ENCODE measurements at places on chromosomes 3 and 15. TPM values are rescaled to one million over a fixed set of nuclear protein-coding genes. Genes with fewer than 3 reads are reported as not detected.

GRCh38 chr15:77048135-77048876 lies 22.6 kb downstream of the TSPAN3 start:
- no peak for DNase-seq

DNA sequence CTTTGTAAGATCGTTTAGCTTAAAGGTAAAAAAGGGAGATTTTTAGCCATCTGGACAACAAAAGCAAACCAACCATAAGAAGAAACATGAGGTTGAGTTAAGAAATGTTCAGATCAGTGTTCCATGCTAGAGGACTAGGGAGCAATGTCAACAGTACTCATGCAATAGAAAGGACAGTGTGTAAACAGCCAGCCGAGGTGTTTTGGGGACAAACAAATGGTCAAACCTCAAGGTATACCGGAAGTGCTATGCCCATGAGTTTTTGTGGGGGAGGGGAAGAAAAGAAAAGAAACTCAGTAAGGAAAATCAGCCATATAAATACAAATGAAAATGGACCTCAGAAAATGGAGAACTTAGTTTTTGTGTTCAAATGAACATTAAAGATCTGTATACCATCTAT lies 289.5 kb upstream of the GRM7 start:
- no peak for DNase-seq

Gene CPB1
- not detected for total RNA-seq

DNA sequence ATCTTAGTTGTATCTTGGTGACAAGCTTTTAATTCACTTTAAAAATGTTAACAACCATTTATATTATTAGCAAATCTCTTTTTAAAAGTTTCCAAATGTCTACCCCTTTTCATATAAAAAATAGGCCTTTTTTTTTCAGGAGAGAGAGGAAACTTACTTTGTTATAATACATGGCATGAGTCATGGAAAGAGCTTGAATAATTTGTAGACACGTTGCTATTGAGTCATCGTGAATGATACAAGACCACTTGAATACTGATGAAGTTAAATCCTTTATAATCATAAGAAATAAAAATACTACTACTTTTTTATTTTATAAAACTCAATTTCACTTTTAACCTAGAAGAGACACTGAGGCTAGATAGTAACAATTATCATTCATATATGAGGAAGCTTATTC lies 70.3 kb upstream of the BBX start:
- no peak for DNase-seq

Gene TRAT1
- total RNA-seq, result not detected

DNA sequence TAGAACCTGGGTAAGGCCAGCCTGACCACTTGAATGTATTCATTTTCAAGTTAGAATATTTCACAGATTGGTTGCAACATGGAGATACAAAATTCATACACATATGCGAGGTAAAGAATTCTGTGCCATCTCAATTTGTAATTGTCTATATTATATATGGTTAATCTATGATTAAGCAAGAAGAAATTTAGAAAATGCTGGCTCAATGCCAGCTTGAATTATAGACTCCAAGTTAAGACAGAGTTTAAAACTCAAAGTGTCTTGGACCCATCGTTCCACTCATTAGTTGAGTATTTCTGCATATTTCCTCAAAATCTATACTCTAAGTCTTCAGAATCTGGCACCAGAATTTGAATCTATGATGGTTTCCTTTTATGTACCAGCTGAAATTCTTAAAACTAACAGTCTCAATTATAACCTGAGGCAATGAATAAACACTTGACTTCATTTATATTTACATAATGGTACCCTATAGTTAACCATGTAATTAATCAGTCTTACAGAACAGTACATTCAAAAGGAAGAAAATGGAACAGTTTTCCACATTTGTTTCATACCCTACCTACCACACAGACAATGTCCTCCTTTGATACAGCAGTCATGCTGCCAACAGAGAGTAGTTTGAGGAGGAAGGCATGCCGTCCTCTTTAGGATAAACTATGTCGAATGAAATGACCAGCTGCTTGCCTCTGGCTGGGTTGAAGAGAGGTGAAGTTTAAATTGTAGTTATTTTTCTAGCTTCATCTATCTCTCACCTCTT lies 95.7 kb downstream of the CD47 start:
- DNase-seq, result no peak

Gene PFN2
- 49.1 TPM for total RNA-seq

Gene CCNB2
- 7.5 TPM for total RNA-seq

DNA sequence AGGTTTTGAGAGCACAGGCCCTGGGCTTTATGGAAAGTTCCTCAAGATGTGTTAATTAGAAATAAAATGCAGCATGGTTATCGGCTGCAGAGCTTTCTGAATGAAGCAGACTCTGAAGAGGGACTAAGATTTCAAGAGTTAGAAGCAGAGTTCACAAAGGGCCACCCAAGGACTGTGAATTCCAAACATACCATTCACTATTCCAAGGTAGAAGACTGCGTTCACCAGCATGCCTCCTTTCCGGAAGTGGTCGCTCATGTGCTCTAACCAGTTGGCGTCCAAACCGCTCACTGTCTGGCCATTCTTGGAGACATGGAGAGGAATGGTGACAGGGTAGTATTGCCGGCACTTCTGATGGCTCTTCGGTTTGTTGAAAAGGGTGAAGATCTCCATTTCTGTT lies 104.9 kb downstream of the OXNAD1 start:
- DNase-seq, result no peak

Gene PATL2
- total RNA-seq, result 40.0 TPM

DNA sequence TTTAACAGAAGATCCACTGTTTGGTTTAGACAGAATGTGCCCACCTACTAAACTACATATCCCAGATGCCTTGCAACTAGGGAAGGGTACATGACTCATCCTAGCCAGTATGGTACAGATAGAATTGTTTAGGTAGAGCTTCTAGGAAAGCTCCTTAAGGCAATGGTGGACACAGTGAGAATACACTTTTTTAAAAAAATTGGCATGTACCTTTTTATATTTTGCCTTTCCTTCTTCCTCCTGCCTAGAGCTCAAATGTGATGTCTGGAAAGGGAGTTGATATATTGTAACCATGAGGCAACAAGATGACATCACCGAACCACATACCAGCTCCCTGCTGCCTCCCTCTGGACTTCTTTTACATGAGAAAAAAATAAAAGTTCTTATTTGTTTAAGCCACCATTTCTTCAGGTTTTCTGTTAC lies 14.4 kb upstream of the C3orf80 start:
- DNase-seq, result no peak

Gene KLHL40
- not detected for total RNA-seq

DNA sequence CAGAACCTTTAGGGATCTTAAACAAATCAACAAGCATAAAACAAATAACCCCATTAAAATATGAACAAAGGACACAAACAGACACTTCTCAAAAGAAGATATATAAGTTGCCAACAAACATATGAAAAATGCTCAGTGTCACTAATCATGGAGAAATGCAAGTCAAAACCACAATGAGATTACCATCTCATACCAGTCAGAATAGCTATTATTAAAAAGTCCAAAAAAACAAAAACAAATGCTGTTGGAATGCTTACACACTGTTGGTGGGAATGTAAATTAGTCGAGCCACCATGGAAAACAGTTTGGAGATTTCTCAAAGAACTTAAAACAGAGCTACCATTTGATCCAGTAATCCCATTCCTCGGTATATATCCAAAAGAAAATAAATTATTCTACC lies 423.6 kb downstream of the OTOL1 start:
- DNase-seq, result no peak

DNA sequence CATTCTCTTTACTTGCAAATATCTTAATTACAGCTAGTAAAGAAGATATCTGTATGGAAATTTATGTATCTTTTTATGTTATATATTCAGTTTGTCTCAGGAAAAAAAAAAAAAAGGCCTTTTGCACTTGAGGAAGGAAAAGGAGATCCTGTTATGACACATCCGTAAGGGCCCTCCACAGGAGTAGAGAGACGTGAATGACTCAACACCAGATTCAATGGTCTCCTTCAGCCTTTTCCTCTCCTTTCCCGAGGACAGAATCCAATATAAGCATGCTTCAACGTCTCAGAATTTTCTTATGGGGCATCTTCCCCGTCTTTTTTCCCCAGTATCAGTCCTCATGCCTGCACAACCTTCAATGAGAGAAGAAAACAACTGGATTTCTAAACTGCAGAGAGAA lies 340.3 kb downstream of the NTRK3 start:
- no peak for DNase-seq

Gene PLA2G4E
- not detected for total RNA-seq

DNA sequence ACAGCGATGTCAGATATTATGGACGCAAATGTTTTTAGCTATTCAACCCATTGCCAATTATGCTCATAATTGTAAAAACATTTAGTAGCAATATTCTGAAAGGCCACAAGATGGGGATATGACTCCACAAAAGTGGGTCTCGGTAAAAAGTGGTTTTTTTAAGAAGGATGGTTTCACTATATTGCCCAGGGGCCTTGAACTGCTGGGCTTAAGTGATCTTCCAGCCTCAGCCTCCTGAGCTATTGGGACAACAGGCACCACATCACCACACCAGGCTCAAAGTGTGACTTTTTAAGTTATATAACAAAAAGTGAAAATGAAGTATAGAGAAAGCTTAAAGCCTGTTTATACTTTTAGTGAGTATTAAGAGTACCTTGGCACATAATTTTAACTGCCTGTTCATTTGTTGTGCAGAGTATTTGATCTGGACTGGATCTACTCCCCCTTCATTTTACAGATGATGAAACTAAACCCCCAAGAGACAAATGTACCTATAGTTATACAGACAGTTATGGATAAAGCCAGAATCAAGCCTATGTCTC lies 9.4 kb downstream of the NAA50 start:
- no peak for DNase-seq

DNA sequence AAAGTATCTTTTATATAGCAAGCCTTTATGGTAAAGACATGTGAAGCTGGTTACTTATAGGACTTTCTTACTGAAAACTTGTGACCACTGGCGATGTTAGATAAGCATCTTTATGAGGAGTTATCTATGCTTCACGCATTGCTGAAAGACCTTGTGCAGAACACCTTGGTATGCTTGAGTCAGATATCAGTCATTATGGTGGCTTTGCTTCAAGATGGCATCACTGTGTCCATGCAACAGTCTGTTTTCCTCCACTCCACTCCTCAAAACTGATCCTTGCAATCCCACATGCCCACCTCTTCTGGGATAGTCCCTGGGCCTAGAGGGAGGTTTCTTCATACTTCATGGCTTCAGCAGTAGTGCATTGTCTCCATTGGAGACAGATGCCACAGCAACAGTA lies 656.3 kb downstream of the ZNF385D start:
- no peak for DNase-seq

Gene KIF15
- 0.95 TPM for total RNA-seq

DNA sequence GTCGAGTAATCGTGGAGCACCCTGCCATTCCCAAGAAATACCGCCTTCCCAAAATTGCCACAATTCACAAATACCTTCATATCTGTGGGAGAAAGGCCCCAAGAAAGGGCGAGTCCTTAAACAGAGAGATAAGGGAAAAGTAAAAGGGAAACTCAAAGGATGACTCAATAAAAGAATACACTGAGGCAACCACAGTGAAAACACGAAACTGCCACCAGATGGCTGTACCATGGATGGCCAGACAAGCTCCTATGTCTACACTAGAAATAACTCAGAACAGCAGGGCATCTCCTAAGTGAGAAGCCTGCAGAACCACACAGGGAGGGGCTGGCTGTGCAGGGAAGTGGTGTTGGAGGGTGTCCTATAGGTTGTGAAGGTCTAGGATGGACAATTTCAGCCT lies 25.0 kb downstream of the SRGAP3 start:
- DNase-seq, result no peak

GRCh38 chr3:34008836-34009809 lies 210.7 kb downstream of the PDCD6IP start:
- DNase-seq, result no peak

Gene GXYLT2
- total RNA-seq, result 10.5 TPM

GRCh38 chr15:31360843-31361763 lies 34.5 kb downstream of the KLF13 start:
- peak; percentile 81 for DNase-seq

DNA sequence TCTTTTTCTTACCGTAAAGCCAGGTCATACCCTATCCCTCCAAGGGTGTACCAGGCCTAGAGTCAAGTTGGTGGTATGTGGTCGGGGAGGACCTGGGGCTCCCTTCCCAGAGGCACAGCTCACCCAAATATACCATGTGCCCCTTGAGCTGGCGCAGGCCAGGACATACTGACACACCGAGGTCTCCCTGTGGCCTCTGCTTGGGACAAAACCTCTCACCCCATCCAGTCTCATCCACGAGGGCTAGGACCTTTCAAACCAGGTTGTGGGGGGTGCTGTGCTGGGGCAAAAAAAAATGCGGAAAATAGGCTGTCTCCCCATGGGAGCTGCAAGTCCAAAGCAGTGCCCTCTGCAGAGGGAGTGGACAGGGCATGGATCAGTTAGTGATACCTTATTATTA lies 22.8 kb downstream of the PTH1R start:
- DNase-seq, result no peak

DNA sequence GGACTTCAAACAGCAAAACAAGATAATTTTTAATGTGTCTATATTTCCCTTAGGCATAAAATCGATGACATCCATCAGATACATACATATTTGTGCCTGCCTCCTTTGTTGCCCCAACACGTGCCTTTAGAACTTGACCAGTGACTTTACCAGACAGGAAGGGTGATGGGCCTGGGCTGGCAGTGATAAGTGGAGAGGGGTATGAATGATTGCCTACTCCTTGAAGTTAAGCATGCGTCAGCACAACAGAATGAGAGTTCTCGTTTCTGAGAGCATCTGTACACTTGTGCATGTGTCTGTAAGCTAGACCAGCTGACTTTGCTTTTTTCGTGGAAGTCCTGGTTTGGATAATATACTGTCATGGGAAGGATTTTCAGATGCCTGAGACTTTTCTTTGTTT lies 54.9 kb upstream of the COL6A6 start:
- no peak for DNase-seq
